ENCODE measurements at places on chromosomes 6 and 20.

GRCh38 chr20:53040693-53041589, 68.8 kb downstream of the TSHZ2 start:
- DNase-seq: peak; percentile 52

GRCh38 chr20:48723308-48724264, 104.2 kb downstream of the PREX1 start:
- peak; percentile 85 for DNase-seq

GRCh38 chr20:37356387-37356786, 10.4 kb downstream of the SRC start:
- DNase-seq: peak; percentile 82

- peak; percentile 87 for DNase-seq
Observed at GRCh38 chr6:44177691-44178423, 19.2 kb downstream of the CAPN11 start.

GRCh38 chr20:62824476-62825332, 7.9 kb downstream of the COL9A3 start:
- DNase-seq: no peak

GRCh38 chr20:37822141-37822601, 80.8 kb upstream of the VSTM2L start:
- DNase-seq: no peak

DNA sequence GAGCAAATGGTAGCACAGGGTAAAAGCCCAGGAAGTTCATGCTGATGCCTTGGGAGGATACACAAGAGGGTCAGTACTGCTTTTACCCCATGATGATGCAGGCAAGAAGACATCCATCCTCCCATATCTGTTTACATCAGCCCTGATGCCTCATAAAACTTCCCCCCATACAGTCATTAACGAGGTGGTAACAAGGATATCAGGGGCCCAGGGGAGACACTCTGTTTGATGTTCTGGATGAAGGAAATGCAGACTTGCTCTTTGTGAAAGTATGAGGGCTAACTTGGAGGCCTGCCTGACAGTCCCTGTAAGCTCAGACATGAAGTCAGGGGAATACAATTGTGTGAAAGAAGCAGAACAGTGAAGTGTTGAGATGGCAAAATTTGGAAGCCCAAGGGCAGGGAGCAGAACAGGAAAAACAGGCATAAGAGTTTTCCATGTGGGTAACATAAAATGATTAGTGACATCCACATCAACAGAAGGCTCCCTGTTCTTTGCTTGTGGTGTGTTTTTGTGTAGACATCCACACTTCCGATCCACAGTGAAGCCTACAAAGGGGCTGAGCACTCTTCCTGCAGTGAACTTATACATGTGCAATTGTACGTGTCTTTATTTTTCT, 813.4 kb downstream of the MAFB start:
- no peak for DNase-seq

DNA sequence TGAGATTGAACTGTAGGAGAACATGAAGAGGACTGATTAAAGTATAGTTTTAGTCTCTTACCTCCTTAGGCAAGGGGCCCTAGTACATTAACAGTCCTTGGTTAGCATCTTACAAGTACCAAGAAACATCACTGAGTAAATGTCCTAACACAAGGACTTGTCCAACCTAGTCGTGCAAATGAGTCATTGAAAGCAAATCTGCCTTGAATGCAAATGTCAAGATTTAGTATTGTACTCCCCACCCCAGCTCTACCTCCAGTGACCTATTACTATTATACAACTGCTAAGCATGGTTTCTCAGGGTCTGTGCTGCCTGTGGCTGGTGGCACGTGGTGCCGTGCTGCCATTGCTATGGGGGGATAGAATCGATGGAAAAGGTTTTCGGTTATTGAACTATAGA, 138.4 kb downstream of the PLCB4 start:
- no peak for DNase-seq

DNA sequence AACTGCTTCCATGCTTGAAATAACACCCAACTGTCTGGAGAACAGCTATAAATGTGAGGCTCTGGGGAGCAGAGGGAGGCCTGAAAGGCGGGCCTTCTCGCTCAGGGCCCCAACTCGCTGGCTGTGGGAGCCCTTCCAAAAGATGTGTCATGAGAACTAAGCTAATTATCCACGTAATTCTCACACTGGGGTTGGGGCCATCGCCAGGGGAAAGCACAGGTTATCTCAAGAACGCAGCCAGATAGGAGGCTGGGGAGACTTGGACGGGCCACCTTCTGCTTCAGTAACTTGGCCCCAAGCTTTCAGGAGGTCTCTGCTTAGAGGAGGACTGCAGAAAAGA, 1.6 kb downstream of the PXDC1 start:
- DNase-seq: peak; percentile 91

DNA sequence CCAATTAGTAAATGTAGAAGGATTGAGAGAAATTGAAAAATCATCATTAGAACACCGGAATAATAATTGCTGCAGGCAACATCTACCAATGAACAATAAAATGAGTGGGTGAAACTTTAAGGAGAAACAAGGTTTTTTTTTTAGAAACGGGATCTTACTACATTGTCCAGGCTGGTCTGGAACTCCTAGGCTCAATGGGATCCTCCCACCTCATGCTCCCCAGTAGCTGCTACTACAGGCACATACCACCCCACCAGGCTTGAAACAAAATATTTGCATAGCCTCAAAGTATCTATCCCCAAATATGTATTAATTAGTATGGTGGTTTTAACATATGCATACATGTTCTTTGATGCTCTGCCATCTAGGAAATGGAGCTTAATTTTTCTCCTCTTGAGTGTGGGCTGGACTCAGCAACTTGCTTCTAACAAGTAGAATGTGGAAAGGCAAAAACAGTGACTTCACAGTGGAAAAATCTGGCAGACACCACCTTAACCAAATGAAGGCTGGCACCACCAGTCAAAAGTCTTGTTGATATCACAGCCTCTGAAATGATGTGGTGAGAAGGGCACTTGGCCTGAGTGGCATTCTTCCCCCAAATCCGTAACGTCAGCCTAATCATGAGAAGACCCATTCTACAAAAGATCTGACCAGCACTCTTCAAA, 12.1 kb downstream of the NRSN2 start:
- no peak for DNase-seq

DNA sequence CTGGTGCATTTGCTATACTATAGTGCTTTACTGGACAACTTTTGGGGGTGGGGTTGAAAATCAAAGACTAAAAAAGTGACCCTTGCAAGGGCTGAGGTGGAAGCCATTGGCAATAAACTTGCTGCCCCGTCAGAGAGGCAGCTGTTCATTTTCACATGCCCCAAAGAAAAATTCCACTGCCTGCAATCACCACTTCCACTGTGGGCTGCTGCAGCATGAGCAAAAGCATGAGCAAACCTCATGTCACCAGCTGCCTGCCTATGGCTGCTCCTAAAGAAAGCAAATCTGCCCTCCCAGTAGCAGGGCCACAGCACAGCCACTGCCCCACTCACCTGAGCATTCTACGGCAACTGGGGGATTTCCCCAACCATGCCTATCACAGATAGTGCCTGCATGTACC, 290.0 kb downstream of the PAX1 start:
- DNase-seq: no peak

GRCh38 chr6:36139991-36140710, 9.8 kb downstream of the MAPK13 start:
- no peak for DNase-seq

DNA sequence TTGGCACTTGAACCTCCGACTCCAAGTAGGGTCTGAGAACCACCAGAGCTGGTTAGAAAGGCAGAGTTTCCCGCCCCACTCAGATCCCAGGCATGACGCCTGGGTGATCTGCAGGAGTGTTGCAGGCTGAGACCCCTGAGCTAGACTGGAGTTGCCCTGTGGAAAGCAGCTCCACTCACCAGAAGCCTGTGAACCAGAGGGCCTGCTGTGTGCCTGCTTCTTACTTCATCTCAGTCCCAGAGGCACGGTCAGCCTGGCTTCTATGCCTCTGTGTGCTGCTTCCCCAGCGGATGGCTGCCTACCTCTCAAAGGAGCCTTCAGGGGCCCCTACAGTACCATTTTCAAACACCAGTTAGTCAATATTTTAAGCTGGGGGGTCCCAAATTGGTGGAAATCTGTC, 15.6 kb upstream of the CCN6 start:
- peak; percentile 84 for DNase-seq

DNA sequence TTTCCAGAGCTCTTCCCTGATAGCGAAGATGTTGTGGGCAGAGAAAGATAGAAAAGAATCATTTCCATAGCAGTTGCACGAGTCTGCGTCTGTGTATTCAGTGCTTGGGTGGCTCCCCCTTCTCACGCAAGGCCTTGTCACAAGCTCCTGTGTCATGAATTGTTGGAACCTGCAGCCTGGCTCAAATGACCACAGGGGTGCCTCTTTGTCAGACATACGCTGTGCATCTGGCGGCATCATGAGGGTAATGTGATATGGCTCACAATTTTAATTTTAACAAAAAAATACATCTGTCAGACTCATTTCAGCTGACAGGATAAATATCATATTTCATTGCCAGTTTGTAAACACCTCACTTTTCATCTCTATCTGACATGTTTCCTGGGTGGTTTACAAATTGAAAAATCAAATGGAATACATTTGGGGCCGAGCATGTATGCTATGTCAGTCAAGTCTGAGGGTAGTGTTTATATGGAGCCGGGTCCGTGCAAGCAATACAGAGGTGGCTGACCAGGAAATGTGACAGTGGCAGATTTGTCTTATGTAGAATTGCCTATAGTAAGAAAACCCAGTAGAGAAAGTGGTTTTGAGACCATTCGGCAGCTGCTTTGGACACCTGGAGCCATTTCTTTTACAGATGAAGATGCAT, 90.9 kb downstream of the CAP2 start:
- no peak for DNase-seq

GRCh38 chr6:108948181-108948661, 100.0 kb downstream of the ARMC2 start:
- DNase-seq: peak; percentile 76

- no peak for DNase-seq
Observed at GRCh38 chr20:59182401-59183044, 18.9 kb downstream of the ZNF831 start.

GRCh38 chr6:82035526-82035925, 212.0 kb downstream of the IBTK start:
- DNase-seq: no peak

- peak; percentile 68 for DNase-seq
Observed at GRCh38 chr6:32190911-32191677, 1.1 kb upstream of the PBX2 start.

- DNase-seq: no peak
Observed at GRCh38 chr6:166927935-166928643, 28.3 kb downstream of the RNASET2 start.

DNA sequence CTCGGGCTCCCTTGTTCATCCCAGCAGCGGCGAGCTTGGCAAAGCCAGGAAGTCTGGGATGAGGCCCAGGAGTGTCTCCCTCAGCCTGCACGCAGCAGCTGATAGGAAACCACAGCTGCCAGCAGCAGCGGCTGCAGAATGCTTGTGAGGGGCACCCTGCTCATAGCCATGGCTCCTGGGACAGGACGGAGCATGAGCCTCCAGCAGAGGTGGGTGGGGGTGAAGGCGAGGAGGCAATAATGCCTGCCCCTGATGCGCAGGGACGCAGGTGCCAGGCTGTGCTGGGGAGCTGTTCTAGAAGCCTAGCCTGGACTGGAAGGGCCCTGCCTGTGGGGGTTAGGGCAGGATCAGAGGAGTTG, 157.9 kb downstream of the CD83 start:
- no peak for DNase-seq

DNA sequence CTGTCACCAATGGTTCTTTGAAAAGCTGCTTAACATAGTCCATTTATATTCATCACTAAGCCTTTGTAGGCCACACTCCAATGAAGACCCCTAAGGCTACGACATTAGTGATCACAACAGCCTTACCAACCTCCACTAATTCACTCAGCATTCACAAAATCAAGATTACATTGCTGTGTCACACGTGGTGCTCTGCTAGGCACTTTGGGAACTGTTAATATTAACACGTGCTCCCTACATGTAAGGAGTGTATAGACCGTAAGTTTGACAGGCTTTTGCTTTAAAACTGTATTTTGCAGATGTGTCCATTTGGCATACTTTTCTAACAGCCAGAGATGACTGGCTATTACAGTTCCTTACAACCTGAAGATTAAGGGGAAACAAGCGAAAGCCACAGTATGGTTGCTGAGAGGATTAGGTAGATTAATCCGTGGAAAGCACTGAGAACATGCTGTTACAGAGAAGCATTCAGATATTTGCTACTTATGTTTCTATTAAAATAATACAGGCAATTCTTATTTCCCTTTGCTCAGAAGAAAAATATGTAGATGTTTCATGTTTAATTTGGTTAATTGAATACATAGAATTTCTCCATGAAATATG, 69.7 kb downstream of the SAMD3 start:
- DNase-seq: no peak

- no peak for DNase-seq
Observed at GRCh38 chr6:44072452-44072958, 54.7 kb downstream of the MRPL14 start.

DNA sequence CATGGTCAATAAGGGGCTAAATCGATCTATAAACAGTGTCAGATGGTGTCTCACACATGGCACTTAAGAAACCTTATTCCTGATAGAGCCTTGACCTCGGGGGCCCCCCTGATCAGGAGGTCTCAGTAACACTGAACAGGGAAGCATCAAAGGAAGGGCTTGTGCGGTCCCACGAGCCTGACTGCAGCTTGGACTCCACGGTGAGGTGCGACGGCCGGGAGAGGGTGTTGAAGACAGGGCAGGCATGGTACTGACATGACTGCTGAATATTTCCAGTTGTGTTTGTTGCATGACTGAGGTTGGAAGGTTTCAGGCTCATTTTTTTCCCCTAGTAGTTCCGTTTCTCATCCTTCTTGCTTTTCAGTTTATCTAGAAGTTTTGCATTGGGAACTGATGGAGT, 107.1 kb upstream of the JAG1 start:
- no peak for DNase-seq

DNA sequence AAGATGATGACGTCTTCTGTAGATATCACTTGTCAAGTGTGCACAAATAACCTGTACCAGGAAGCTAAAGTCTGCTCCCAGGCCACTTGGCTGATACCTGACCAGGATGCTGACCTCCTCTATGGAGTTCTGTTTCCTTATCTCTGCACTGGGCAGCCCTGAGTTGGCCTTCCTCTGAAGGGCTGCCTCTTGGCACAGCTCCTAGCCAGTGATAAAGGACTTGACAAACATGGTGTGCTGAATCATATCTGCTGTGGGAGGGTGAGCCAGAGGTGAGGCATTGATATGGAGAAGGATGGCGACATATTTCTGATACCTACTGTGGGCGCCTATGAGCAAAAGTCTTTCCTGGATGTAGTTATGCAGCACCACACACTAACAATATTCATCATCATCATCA, 32.8 kb upstream of the FOXA2 start:
- no peak for DNase-seq

- no peak for DNase-seq
Observed at GRCh38 chr6:25851961-25852360, 20.1 kb upstream of the SLC17A1 start.
